Activated T-cell treated with anti-CD3 and anti-CD28 coated beads for 48 hours (primary cell): ENCODE measurements at places on chromosomes 11 and 22.

- no peak for DNase-seq
Measured at GRCh38 chr11:111936040-111936540, 1.1 kb upstream of the DIXDC1 start.

DNA sequence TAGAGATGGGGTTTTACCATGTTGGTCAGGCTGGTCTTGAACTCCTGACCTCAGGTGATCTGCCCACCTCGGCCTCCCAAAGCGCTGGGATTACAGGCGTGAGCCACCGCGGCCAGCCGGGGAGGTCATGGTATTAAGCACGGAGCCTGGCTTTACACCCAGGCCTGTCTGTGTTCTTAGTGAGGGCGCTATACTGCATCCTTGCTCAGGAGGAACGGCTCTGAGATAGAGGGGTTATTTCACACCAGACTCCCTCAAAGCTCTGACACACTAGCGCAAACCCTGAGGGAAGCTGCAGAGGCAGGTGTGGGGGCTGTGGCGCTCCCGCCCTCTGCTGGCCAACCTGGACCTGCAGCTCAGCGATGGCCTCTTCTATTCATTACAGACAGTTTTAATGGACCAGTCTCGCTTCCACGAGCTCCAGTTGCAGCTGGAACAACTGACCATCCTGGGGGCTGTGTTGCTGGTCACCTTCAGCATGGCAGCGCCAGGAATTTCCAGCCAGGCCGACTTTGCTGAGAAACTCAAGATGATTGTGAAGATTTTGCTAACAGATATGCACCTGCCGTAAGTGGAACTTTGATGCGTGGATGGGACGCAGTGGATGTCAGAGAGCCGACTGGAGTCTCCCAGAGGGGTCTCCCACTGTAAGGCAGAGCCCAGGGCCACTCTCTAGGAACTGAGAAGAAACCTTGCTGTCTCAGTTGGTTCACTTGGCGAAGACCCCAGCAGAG is 26.2 kb downstream of the TCP11L1 start:
- DNase-seq: peak; percentile 65

GRCh38 chr11:64320556-64320955 is 2.6 kb downstream of the PRDX5 start:
- DNase-seq: no peak

GRCh38 chr11:95095858-95096587 is 6.4 kb downstream of the ENDOD1 start:
- no peak for DNase-seq

DNA sequence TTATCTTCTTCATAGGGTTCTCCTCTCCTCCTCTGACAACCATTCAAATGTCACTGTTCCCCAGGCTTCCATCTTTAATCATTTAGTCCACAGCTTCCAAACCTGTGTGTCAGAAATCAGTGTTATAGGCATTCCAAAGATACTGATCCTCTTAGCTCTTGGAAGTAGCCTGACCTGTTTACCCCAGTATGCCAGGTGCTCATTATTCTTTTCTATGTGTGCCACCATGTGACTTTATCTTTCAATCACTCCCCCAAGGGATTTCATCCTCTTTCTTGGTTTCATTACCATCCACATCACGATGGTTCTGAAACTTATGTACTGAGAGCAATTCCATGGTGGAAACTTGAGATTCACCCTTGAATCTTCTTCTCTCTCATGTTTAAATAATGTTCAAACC is 7.6 kb downstream of the POU2AF2 start:
- no peak for DNase-seq

DNA sequence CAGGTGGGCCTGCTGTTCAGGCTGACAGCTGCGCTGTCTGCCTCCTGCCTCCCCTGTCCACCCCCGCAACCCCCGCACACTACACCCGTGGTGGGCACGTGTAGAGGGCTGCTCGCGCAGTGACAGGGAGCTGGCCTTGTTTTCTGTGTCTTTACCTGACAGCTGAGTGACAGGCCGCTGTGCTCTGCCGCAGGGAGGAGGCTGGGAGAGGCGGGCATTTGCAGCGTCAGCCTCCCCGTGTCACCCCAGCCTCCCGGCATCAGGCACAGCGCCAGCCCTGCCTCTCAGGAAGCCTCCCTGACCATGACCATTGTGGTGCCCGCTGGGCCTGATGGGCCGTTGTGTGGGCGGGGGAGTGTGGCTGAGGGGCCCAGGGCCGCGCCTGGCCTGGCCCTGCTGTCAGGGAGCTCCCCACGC is 32.0 kb upstream of the RELT start:
- DNase-seq: no peak

DNA sequence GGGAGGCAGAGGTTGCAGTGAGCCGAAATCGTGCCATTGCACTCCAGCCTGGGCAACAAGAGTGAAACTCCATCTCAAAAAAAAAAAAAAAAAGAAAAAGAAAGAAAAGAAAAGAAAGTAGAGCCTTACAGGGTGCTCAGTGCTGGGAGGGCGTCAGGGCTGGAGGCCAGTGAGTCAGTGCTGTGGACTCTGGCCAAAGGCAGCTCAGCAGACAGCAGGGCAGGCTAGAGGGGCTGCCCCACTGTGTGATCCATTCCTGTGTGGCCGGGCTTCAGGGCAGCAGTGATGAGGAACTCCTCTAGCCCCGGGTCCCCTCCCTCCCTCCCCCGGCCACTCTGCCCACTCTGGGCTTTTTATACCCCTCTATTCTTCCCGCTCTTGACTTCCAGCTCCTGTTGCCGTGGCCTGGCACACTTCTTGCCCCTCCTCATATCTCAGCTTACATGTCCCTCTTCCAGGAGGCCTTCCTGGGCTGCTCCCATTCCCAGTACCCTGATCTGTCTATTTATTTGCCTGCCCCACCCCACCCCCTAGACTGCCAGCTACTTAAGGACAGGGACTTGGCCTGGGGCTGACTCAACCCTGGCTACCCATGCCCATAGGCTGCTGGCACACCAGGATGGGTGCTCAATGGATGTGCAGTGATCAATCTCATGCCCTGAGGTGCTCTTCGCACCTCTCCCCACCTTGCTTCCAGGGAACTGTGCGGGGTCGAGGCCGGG is 10.1 kb downstream of the SYT12 start:
- DNase-seq: no peak

GRCh38 chr11:72573072-72573854 is 101.0 kb downstream of the PDE2A start:
- DNase-seq: no peak

GRCh38 chr11:45654231-45655011 is 11.0 kb downstream of the CHST1 start:
- no peak for DNase-seq

DNA sequence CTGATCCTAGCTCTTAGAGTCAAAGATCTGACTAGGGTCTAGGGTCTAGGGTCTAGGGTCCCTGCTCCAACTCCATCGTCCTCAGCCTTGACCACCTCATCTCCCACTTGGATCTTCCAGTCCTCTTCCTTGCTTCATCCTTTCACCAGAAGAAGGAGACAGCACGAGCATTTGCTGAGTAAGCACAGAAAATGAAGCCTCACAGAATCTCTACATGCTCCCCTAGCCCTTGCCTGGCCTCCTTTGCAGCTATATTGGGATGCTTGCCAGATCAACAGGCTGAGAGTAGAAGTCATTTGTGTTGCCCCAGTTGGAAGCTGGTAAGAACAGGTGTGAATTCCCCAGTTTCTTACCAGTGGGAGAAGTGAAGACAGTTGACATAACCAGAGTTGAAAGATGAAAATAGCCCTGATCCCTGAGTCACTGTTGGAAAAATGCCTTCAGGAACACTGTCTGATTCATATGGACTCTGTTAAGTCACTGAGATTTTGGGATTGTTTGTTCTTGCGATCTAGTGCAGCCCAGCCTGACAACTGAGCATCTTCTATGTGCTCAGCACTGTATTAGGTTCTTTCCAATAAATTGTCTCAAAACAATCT is 552.5 kb downstream of the INSC start:
- DNase-seq: no peak

- DNase-seq: no peak
Measured at GRCh38 chr11:112627588-112628045, 333.6 kb upstream of the NCAM1 start.

- no peak for DNase-seq
Measured at GRCh38 chr11:27842290-27842689, 142.0 kb upstream of the BDNF start.

DNA sequence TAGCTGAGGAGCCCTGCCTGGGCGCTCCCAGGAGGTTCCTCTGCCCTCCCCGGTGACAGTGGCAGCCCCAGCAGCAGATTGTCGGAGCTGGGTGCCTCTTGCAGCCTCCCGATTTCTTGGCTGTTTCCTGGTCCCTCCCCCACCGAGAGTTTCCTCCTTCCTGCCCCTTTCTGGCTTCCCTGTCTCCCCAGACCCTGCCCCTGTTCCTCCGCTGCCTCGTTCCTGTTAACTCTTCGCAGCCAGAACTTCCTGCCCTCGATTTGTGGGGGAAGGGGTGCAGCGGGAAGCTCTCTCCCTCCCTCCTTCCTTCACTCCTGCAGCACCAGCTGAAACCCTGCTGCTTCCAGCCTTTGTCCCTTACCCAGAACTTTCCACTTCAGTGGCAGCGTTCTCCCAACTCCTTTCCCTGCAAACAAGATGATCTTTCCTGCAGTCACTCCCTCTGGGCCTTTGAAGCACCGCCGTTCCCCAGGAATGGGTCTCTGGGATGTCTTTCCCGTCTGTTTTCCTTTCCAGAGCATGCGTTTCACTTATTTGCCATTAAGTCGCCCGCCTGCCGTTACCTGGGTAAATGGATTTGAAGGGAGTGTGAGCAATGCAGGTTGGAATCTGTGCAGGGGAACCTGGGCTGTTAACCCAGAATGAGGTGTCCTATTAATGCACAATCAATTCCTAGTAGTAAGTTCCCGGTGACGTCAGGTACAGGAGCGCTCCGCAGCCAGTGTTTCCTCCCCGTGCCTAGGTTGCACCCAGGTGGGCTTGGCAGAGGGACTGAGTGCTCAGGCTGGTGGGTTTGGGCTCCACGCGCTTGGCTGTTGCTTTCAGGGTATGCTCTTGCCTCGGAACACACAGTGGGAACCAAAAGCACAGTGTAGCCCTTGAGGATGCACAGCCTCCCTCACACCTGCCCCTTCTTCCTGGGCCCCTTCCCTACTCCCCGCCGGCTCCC is 4.3 kb downstream of the GRK2 start:
- DNase-seq: no peak

DNA sequence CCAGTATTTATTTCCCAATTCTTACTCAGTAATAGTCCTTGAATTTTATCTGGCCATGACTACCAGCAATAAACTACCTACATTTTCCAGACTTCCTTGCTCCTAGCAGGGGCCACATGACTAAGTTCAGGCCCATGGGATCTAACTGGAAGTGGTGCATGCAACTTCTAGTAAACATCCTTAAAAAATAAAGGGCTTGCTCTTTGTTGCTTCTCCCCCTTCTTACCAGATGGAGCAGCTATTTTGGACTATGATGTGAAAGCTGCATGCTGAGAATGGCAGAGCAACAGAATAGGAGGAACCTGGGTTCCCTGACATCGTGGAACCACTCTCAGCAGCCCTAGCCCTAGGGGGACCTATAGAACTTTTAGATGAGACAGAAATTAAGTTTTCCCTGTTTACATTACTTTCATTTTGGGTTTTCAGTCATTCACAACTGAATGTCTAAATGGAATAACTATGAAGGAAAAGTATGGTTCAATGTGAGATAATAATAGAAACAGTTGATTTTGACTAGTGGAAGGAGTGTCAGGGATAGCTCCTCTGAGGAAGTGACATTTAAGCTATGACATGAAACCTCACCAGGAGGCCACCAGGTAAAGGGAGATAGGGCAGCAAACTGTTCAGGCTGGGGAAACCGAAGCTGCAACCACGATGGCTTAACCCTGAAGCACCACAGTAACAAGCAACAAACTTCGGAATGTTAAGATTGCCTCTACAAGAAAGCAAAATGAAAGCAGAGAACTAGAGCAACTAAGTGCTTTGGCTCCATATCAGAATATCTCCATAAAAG is 48.9 kb downstream of the PHF21A start:
- DNase-seq: no peak

DNA sequence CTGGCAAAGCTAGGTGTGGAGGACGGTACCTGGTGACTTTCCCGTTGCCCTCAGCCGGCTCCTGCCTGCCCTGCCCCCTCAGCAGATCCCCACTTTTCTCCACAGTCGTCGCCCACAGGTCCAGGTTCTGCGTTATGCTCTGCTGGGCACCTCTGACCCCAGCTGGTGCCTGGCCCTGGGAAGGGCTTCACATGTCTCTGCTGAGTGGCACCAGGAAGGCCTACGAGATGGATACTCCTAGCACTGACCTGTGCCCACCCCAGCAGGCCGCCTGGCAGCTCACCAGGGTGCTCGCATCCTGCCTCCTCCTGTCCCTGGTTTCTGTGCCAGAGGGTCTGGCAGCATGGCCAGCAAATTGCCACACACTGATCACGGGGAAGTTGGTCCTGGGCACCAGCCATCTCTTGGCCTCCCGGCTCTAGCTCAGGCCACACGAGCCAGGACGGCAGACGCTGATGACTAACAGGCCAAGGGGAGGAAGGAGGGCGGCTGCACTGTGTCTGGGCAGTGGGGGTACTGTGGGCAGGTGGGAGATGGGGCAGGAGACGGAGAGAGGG is 13.8 kb downstream of the CARS1 start:
- no peak for DNase-seq

DNA sequence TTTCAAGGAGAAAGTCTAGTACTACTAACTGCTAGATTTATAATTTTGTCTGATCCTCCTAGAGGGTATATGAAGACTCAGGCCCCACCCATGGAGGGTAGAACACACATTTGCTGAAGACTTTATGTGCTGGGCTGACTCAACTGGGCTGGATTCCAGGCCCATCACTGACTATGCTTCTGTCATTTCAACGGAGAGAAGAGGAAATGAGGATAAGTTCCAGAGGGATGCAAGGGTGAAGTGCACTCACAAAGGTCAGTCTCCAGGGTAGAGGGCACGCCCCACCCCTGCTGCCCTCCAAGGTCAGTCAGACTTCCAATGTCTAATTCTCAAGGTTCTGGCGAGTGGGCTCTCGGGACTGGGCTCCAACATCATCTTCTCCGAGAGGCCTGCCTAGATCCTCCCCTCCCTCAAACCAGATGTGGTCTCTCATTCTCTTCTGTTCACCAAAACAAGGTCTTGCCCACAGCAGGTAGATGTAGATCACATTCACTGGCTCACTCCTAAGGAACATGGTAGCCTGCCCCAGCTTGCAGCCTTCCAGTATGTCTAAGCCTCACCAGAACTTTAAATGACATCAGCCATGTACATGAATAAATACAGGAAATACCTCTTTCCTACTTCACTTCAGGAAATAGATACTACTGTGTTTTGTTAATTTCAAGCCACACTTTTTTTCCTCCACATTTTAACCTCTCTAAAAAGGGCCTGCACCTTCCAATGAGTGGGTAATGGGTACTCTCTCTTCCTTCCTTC is 7.3 kb upstream of the C11orf86 start:
- DNase-seq: no peak

DNA sequence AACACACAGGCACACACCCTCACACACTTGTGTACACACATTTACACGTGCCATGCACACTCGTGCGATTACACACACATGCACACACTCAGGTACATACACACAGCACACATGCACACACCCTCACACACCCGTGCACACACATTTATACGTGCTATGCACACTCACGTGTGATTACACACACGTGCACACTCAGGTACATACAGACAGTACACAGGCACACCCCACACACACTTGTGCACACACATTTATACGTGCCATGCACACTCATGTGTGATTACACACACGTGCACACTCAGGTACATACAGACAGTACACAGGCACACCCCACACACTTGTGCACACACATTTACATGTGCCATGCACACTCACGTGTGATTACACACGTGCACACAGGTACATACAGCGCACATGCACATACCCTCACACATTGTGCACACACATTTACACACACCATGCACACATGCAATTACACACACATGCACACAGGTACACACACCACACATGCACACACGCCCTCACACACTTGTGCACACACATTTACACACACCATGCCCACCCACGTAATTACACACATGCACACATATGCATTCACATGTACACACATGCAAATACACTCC is 4.6 kb downstream of the IFITM10 start:
- no peak for DNase-seq

- DNase-seq: peak; percentile 21
Measured at GRCh38 chr11:125070699-125071254, 7.7 kb downstream of the SLC37A2 start.
